ENCODE measurements at places on chromosomes 7 and 10. TPM values are rescaled to one million over a fixed set of nuclear protein-coding genes. Genes with fewer than 3 reads are reported as not detected.

The SLC16A12 gene
- total RNA-seq = not detected

The RABGEF1 gene
- 61.6 TPM for total RNA-seq

The PLEKHS1 gene
- total RNA-seq = 1.3 TPM

The HOGA1 gene
- total RNA-seq = not detected

The GBX1 gene
- not detected for total RNA-seq

The PLAC9 gene
- total RNA-seq = 11.6 TPM

The TFR2 gene
- total RNA-seq = 11.6 TPM

The NPY4R gene
- not detected for total RNA-seq

The PIK3AP1 gene
- total RNA-seq = not detected

The SCIN gene
- 46.6 TPM for total RNA-seq

The ZNF273 gene
- total RNA-seq = 11.9 TPM

DNA sequence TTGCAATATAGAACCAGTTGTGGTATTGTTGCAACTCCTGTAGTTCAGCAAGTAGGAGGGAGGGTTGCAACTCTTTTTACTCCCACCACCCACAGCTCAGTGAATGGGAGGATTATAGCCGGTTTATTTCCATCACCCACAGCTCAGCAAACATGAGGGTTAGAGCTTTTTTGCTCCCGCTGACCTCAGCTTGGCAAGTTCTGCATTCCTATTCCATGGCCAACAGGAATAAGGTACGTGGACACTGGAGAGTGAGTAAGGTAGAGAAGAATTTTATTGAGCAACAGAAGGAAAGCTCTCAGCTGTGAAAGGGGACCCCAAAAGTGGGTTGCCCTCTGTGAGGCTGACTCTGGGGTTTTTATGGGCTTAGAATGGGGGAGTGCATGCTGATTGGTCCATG lies 167.1 kb upstream of the SMIM30 start:
- DNase-seq = no peak
- no peak overlapping the region for H3K4me3 ChIP-seq
- H3K36me3 ChIP-seq = no peaks in the 10 kb centered on the region
- H3K27me3 ChIP-seq = no peaks in the 10 kb centered on the region
- H3K4me1 ChIP-seq = no peaks in the 10 kb centered on the region

GRCh38 chr7:66379542-66380160 lies 174.5 kb downstream of the TPST1 start:
- no peaks in the 10 kb centered on the region for H3K27me3 ChIP-seq
- DNase-seq = no peak
- peaks cover 25% of the 10 kb centered on the region for H3K36me3 ChIP-seq
- no peak overlapping the region for H3K4me3 ChIP-seq
- H3K4me1 ChIP-seq = no peaks in the 10 kb centered on the region

GRCh38 chr10:26983156-26983555 lies 117.1 kb downstream of the ANKRD26 start:
- no peak for DNase-seq
- no peak overlapping the region for H3K4me3 ChIP-seq
- H3K36me3 ChIP-seq = peaks cover 22% of the 10 kb centered on the region
- no peaks in the 10 kb centered on the region for H3K27me3 ChIP-seq
- H3K4me1 ChIP-seq = no peaks in the 10 kb centered on the region

GRCh38 chr10:124175701-124176348 lies 82.4 kb upstream of the CHST15 start:
- no peaks in the 10 kb centered on the region for H3K36me3 ChIP-seq
- no peak overlapping the region for H3K27ac ChIP-seq
- no peak for DNase-seq
- H3K4me1 ChIP-seq = no peaks in the 10 kb centered on the region
- no peak overlapping the region for H3K4me3 ChIP-seq

GRCh38 chr7:116601426-116601825 lies 70.6 kb upstream of the MET start:
- no peaks in the 10 kb centered on the region for H3K36me3 ChIP-seq
- no peak for DNase-seq
- no peak overlapping the region for H3K4me3 ChIP-seq
- H3K27me3 ChIP-seq = no peaks in the 10 kb centered on the region
- H3K27ac ChIP-seq = no peak overlapping the region

DNA sequence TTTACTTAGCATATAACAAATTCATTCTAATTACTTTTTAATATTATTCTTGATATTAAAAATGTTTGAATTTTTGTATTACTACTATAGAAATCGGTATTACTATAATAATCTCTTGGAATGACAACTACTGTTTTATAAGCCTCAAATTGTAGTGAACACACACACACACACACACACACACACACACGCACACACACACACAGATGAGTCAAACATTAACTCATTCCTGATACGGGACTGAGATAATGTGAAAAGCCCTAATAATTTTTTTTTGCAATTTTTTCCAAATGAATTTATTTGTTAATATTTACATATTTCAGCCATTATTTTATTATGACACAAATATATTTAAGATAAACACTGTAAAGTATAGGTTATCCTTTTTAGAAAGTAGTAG lies 951.2 kb upstream of the PHF14 start:
- no peaks in the 10 kb centered on the region for H3K36me3 ChIP-seq
- DNase-seq = no peak
- H3K27ac ChIP-seq = no peak overlapping the region
- H3K4me3 ChIP-seq = no peak overlapping the region
- no peaks in the 10 kb centered on the region for H3K4me1 ChIP-seq

DNA sequence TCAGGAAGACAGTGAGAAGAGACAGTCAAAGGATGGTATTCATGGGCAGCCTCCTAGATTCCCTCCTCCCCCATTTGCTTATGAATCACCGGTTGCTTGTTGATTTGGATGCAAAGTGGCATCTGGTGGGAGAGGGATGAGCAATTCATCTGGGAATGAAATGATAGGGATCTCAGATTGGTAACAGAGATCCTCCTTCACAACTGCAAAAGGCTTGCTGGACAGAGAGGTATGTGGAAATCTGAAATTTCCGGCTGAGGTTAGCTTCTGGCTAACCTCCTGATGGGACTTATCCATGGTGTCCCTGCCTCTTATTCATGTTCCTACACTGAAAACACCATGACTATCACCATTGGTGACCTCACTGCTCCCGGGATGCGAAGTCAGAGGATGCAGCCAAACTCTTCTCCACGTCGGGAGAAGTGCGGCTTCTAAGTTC lies 48.4 kb upstream of the PODXL start:
- no peak for DNase-seq
- no peaks in the 10 kb centered on the region for H3K36me3 ChIP-seq
- H3K4me3 ChIP-seq = no peak overlapping the region

GRCh38 chr10:128660726-128661125 lies 534.5 kb upstream of the MKI67 start:
- H3K4me3 ChIP-seq = no peak overlapping the region
- H3K4me1 ChIP-seq = no peaks in the 10 kb centered on the region
- no peaks in the 10 kb centered on the region for H3K27me3 ChIP-seq
- no peak overlapping the region for H3K27ac ChIP-seq

DNA sequence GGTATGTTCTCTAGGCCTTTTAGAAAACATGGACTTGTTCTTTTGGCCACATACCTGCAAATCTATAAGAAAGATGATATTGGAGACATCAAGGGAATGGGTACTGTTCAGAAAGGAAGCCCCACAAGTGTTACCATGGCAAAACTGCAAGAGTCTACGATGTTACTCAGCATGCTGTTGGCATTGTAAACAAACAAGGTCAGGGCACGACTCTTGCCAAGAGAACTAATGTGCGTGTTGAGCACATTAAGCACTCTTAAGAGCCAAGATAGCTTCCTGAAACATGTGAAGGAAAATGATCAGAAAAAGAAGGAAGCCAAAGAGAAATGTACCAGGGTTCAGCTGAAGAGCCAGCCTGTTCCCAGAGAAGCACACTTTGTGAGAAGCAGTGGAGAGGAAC lies 37.1 kb downstream of the SDK1 start:
- H3K4me1 ChIP-seq = no peaks in the 10 kb centered on the region
- no peaks in the 10 kb centered on the region for H3K36me3 ChIP-seq
- DNase-seq = no peak
- H3K4me3 ChIP-seq = no peak overlapping the region

DNA sequence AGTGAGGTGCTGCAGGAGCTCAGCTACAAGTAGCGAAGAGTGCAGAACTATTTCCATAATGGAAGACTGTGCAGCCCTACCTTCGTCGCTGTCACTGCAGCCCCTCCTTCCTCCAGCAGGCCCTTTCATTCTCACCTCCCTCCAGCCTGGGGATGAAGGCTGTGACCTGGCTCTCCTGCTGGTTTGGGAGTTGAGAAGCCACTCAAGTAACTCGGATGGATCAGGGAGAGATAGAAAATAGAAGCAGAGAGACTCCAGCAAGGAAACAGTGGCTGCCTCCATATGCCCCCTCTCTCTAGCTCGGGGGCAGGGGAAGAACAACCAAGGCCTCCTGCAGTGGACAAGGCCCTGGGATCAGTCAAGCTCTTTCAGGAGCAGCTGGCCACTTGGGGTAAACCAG lies 37.4 kb upstream of the NPFFR1 start:
- H3K4me1 ChIP-seq = peaks cover 7% of the 10 kb centered on the region
- no peak overlapping the region for H3K27ac ChIP-seq
- no peaks in the 10 kb centered on the region for H3K36me3 ChIP-seq
- H3K27me3 ChIP-seq = no peaks in the 10 kb centered on the region

GRCh38 chr10:51369903-51370302 lies 295.6 kb downstream of the PRKG1 start:
- H3K36me3 ChIP-seq = no peaks in the 10 kb centered on the region
- no peak overlapping the region for H3K4me3 ChIP-seq
- H3K4me1 ChIP-seq = no peaks in the 10 kb centered on the region
- H3K27ac ChIP-seq = no peak overlapping the region
- no peaks in the 10 kb centered on the region for H3K27me3 ChIP-seq

DNA sequence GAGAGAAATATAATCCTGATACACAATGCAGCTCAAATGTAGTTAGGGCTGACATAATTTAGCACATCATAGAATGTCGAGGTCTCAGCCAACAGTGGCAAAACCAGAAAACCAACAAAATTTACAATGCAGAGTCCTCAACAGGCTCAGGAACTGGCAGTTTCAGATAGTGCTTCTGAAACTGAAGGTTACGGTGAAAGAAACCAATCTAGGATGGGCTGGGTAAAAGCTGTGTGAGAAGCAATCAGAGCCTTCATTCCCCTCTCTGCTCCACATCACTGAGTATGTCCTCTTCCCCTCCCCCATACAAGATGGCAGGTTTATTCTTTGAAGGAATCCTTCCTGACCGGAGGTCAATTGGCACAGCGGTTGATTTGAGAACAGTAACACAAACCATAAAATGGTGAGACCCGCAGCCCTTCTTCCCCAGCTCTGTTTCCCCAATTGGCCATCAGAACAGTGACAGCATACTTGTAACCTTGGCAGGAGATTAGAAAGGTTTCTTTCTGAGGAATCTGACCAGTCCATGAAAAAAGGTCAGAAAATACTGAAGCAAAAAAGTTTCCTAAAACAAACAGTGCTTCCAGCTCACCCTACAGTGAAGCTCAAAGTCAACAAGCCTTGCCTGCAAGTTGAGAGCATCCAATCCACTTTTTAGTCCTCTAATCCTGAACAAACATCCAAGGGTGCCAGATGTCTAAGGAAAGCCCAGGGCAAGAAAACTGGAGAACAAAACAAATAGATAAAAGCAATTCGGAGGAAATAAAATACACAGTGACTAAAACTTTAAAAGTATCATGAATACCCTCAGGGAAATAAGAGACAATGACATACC lies 53.9 kb upstream of the IL6 start:
- no peak overlapping the region for H3K27ac ChIP-seq
- no peaks in the 10 kb centered on the region for H3K36me3 ChIP-seq
- no peak for DNase-seq
- no peaks in the 10 kb centered on the region for H3K27me3 ChIP-seq

DNA sequence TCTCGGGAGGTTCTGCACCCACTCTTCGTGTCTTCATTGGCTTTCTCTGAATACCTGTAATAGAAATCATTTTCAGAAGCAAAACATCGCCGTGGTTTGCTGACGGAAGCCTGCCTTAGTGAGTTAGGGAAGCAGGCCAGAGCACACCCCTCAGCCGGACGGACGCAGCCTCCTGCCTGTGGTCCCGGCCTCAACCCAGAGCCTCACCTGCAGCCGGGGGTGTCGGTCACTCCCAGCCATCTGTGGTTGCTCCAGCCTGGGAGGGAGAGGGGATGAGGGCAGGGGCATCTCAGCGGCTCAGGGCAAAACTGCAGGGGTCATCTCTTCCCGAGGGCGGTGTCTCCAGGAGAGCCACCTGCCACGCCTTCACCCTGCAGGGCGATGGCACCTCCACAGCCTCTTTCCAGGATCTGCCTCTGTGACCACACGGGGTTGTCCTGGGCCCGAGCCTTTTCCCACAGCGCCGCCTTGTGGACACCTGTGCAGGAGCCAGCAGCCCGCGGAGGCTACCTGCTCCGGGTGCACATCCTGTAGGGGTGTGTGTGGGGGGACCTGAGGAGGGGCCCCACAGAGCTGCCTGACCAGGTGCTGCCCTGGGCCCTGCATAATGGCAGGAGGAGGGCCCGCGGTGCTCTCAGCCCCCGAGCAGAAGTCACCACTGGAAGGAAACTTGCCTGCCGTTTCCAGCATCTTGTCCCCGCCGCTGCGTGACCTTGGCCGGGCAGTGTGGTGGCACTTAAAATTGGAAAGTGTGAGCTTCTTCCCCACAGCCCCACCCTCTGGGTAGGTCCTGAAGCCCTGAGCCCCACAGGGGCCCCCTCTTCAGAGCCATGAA lies 21.6 kb upstream of the AP5Z1 start:
- no peaks in the 10 kb centered on the region for H3K27me3 ChIP-seq
- H3K27ac ChIP-seq = no peak overlapping the region
- no peak overlapping the region for H3K4me3 ChIP-seq
- peaks cover 33% of the 10 kb centered on the region for H3K4me1 ChIP-seq
- DNase-seq = peak; percentile 88

DNA sequence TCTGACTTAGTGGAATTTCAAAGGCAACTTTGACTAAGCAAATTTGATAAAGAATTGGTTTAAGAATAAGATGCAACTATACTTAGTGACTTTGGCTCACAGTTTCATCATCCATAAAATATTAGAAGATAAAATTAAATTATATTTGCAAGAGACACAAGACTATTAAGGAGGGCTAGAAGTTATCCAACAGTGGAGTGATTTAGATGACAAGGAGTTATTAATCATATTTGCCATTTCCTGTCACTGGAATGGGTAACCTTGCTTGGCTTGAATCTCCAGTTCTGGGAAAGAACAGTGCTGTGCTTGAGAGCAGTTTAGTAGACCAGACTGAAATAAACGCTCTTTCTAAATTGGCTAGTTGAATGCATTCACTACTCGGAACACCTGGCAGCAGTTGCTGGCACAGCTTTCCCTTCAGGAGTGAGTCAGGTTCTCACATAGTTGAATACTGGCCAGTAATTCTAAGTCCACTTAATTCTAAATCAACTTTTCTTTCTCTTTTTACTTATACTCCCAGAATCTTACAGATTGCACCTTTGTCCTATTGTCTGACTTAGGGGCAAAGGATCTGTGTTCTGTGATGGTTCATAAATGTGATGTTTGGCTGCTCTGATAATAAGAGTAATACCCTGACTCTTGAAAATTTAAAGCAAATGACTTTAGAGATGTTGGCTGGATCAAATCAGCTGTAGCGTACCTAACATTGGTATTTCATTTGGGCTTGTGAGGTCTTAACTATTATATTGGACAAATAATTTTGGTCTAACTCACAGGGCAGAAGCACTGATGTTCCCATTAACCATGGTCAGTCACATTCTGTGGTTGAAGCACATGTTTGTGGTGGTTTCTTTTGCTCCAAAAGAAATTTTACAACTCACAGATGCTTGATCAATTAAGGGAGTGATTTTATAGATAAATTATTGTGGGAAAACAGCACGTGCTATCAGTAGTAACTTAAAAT lies 16.6 kb downstream of the STMP1 start:
- H3K27me3 ChIP-seq = no peaks in the 10 kb centered on the region

- H3K27ac ChIP-seq = peak overlapping the region; percentile 43
- H3K4me1 ChIP-seq = peaks cover 25% of the 10 kb centered on the region
- peak overlapping the region; percentile 14 for H3K4me3 ChIP-seq
- H3K27me3 ChIP-seq = no peaks in the 10 kb centered on the region
- DNase-seq = peak; percentile 89
These were observed 35.8 kb downstream of the GPER1 start for GRCh38 chr7:1123715-1124114.

Data from stomach (tissue), 19 donors.